Sigmoid colon (tissue), 7 donors: ENCODE measurements at places on chromosomes 11 and 22.

- peak; percentile 98 for DNase-seq
Measured at GRCh38 chr11:69075421-69076128, 26.8 kb downstream of the TPCN2 start.

GRCh38 chr11:57974848-57975601, 48.7 kb upstream of the OR9Q1 start:
- DNase-seq: no peak

GRCh38 chr11:60776167-60776566, 9.0 kb upstream of the MS4A10 start:
- DNase-seq: no peak

DNA sequence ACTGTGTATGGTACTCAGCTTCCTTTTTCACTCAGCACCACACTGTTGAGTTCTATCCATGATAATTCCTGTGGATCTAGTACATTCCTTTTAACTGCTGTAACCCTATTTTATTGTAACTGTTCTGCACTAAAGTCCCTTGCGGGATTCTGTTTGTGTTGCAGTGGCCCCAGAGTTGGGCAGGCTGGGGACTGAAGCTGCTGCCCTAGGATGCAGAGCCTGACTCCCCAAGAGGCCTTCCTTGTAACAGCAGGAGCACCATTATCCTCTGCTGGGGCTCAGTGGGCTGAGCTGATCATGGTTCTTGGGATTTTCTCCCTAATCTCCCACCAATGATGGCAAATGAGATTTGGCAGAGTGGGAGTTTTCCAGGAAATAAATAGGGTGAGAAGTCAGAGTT, 77.7 kb downstream of the CABIN1 start:
- DNase-seq: peak; percentile 4

DNA sequence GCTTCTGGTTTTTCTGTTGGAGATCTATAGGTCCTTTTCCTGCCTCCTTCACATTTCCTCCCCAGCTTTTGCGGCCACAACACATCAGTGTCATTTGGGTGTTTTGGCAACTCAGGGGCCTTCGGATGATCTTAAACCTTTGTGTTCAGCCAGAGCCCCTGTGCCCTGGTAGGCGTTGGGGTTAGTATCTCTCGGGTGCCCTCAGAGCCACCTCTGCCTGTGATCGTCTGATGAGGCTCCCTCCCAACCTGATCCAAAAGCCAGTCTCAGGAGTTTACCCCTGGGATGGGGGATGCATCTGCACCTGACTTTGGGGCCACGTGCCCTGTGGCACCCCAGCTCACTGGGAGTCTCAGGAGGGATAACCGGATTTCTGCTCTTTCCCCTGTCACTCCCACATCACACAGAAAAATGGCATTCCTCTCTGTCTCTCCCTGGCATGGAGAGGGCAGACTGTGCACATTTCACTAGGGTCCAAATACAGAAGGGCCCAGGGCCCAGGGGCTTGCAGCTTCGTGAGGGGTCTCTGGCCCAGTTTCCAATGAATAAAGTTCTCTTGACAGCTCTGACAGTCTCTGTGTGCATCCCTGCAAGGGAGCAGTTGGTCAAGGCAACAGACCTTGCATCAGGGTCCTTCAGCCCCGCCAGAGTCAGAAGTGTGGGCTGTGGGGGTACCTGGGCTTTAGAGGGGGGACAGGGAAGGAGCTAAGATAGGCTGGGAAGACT, 2.6 kb downstream of the RNF26 start:
- DNase-seq: no peak

- DNase-seq: peak; percentile 79
Measured at GRCh38 chr11:45193695-45194094, 47.3 kb downstream of the PRDM11 start.

GRCh38 chr11:2461253-2461955, 16.6 kb downstream of the KCNQ1 start:
- DNase-seq: no peak

DNA sequence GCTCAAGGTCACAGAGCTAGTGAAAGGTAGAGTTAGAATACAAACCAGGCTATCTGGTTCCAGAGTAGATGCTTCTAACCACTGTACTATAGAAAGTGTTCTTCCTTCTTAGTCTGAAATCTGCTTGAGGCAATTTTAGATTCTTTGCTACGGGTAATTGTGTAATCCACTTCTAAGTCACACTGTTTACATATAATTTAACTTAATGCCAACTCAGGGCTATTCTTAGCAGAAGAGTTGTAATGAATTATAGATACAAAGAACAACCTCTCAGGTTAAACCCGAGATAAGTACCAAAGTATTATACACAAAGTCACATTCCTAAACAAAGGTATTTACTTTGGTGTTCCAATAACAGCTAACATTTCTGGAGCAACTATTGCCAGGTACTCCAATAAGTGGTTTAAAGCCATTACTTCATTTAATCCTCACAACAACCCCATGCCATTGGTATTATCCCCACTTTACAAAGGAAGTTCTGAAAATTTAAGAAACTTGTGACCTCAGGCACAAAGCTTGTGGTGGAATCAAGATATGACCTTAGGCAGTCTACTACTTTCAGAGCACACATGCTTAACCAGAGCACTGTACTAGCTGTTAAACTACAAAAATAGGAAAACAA, 31.1 kb upstream of the DDI1 start:
- DNase-seq: no peak

GRCh38 chr11:116579031-116579653, 193.6 kb downstream of the BUD13 start:
- DNase-seq: no peak

GRCh38 chr11:121474680-121475079, 21.9 kb upstream of the SORL1-AS1 start:
- DNase-seq: no peak

- DNase-seq: peak; percentile 29
Measured at GRCh38 chr11:73186886-73187285, 31.2 kb upstream of the P2RY2 start.

GRCh38 chr22:47690586-47690985, 928.1 kb downstream of the TBC1D22A start:
- DNase-seq: no peak

GRCh38 chr22:19514831-19515565, 9.2 kb downstream of the CLDN5 start:
- no peak for DNase-seq

- DNase-seq: no peak
Measured at GRCh38 chr22:28068826-28069225, 149.8 kb upstream of the PITPNB start.

GRCh38 chr11:131464461-131464860, 94.0 kb downstream of the NTM start:
- DNase-seq: no peak

- peak; percentile 82 for DNase-seq
Measured at GRCh38 chr22:30266445-30267381, at the start of gene OSM. Gene OSM, minus strand, starts transcription at chr22:30266851. Its CDS starts 52 bp downstream, at chr22:30266799.

GRCh38 chr11:67452141-67452952, at the start of gene GPR152:
Gene GPR152, minus strand, starts transcription at chr11:67452729. Its CDS starts 5 bp downstream, at chr11:67452724.
- no peak for DNase-seq

GRCh38 chr11:45671246-45672171, 6.1 kb upstream of the CHST1 start:
- peak; percentile 53 for DNase-seq

GRCh38 chr11:29996016-29996415, 20.8 kb downstream of the KCNA4 start:
- no peak for DNase-seq

GRCh38 chr22:46143491-46144147, 6.7 kb upstream of the PPARA start:
- peak; percentile 48 for DNase-seq

DNA sequence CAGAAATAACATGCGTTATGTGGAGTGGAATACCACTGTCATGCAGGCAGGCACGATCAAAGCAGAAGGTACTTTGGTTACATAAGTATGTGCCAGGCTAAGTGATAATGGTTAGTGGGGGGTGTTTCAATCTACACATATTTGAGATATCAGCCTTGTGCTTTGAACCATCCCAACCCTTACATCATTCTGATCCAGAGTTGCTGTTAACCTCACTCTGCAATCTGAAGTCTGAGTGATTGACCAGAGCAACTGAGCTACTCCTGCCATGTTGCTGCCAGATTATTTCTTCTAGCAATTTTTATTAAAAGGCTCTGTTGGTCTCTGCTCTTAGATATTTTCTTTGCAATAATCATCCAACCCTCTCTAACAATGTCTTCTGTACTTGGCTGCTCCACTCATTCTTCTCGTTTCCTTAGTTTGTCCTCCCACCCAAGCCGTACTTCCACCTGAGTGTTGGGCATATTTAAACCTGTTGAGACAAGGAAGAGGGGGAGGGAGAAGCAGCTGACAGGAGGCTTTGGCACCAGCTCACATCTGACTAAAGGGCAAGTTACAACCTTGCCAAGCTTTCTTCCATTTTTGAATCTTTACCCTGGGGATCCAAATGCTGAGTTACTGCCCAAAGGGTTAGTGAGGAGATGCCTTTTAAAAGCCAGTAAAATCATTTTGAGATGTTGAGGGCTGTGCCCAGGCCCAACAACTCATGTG, 114.1 kb upstream of the SESN3 start:
- no peak for DNase-seq

- DNase-seq: peak; percentile 65
Measured at GRCh38 chr11:75262961-75263852, 22.6 kb downstream of the TPBGL start.

- peak; percentile 32 for DNase-seq
Measured at GRCh38 chr22:43555561-43556515, 144.0 kb downstream of the MPPED1 start.

GRCh38 chr22:42375982-42376381, 56.2 kb downstream of the NFAM1 start:
- no peak for DNase-seq

DNA sequence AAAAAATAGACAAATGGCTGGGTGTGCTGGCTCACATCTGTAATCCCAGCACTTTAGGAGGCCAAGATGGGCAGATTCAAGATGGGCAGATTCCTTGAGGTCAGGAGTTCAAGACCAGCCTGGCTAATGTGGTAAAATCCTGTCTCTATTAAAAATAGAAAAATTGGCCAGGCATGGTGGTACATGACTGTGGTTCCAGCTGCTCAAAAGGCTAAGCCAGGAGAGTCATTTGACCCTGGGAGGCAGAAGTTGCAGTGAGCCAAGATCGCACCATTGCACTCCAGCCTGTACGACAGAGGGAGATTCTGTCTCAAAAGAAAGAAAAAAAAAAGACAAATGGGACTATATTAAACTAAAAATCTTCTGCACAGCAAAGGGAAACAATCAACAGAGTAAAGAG, 55.4 kb downstream of the USP35 start:
- DNase-seq: no peak

- DNase-seq: no peak
Measured at GRCh38 chr22:27318516-27318915, 483.0 kb downstream of the MN1 start.

GRCh38 chr22:17167486-17167885, 8.4 kb upstream of the HDHD5 start:
- no peak for DNase-seq

DNA sequence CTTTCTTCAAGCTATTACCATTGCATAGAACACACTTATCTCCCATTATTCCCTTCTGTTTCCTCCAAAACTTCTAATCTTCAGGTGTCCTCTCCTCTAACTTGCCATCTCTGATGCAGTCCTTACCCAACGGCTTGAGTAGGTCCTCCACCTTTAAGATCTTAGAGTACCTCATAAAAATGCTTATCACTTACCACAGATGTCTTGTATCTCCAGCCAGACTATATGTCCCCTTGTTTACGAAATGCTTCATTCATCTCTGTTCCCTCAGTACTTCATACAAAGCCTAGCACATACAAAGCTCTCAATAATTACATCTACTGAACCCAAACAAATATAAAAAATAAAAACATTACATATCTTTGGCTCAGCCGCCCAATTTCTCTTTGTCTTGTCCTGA, 49.2 kb downstream of the PAK1 start:
- DNase-seq: no peak

DNA sequence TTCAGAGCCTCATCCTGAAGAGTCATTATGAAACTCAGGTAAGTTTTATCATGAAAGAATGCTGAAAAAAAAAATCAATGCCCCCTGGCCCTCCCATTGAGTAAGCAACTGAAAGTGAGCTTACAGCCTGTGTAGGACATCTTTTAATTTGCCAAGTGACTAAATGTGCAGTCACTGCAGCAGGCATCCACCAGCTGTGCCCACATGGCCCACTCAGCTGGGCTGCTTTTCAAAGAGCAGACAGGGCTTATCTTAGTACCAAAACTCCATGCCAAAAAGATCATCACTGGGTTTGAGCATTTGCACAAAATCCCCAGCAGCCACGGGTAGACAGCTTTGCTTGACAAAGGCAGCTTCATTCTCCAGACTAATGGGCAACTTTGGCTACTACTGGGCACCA, 709.7 kb downstream of the NTM start:
- no peak for DNase-seq

DNA sequence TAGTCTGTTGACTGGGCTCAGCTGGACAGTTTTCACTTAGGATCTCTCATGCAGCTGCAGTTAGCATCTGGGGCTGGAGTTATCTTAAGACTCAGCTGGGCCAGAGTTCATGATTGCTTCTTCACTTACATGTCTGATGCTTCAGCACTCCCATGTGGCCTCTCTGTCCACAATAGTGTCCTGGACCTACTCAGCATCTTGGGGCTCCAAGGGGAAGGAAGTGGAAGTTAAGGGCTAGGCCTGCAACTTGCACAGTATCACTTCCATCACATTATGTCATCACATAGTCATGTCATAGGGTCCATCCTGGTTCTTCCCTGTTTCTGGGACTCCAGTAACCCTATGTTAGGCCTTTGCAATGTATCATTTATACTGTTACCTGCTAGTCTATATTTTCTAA, 115.9 kb downstream of the C11orf65 start:
- DNase-seq: no peak

- DNase-seq: no peak
Measured at GRCh38 chr22:30305906-30306626, 16.8 kb upstream of the CASTOR1 start.

DNA sequence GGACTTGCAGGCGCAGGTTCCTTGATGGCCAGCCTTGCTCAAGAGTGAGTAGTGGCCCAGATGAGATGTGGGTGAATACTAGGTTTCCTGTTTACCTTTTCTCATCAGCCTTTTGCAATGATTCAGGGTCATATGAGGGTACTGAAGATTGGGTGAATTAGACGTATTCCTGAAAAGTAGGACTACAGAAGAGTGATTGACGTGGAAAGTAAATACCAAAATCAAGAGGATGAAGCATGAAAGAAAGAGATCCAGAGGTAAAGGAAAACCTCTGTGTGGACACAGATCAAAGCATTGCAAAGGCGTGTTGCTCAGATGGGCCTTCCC, 59.9 kb downstream of the CYB5R2 start:
- DNase-seq: no peak

- DNase-seq: no peak
Measured at GRCh38 chr11:57126766-57127400, 54.9 kb upstream of the LRRC55 start.
